ENCODE measurements at places on chromosomes 6 and 20. TPM values are rescaled to one million over a fixed set of nuclear protein-coding genes. Genes with fewer than 3 reads are reported as not detected.
A peak's percentile ranks its signal among the peaks of the same experiment; 100 is the strongest.

Gene GSTA3
- not detected for total RNA-seq

Gene GCNT2
- 3.1 TPM for total RNA-seq

Gene NKX2-4
- not detected for total RNA-seq

Gene ZBTB12
- total RNA-seq, result 1.1 TPM

Gene CTAGE9
- total RNA-seq, result not detected

Gene KCNK15
- total RNA-seq, result not detected

Gene NCOA7
- 49.9 TPM for total RNA-seq

Gene MDC1
- total RNA-seq, result 49.7 TPM

Gene RUNX2
- total RNA-seq, result 43.4 TPM

Gene FUCA2
- total RNA-seq, result 22.1 TPM

Gene ECT2L
- not detected for total RNA-seq

Gene TFAP2A
- not detected for total RNA-seq

- H3K4me3 ChIP-seq, result no peak overlapping the region
- no peak overlapping the region for H3K27ac ChIP-seq
- H3K27me3 ChIP-seq, result no peaks in the 10 kb centered on the region
- DNase-seq, result no peak
- H3K4me1 ChIP-seq, result no peaks in the 10 kb centered on the region
These were observed 37.5 kb downstream of the AIG1 start for GRCh38 chr6:143098054-143098671.

DNA sequence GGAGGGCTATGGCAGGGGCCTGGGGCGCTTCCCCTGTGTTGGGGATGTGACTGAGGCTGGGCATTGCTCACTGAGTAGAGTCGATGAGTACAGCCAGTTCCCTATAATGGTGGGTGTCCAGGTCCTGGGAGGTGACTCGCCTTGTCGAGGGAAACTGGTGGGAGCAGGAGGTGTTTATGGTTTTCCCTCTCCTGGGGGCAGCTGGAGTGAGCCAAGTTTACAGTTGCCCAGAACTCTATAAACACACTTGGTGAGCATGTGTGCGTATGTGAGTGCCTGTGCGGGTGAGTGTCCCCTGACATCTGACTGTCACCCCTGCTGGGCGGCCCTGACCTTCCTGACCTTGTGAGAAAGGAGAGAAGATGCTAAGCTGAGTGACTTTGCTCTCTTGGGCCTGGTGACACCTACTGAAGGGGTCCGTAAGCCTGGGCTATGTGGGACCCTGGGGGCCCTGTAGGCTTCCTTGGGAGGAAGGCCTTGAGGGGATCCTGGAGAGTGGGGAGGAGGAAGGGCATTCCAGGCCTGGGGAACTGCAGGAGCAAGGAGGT, 65.9 kb downstream of the VEGFA start:
- H3K4me1 ChIP-seq, result no peaks in the 10 kb centered on the region
- H3K36me3 ChIP-seq, result no peaks in the 10 kb centered on the region
- peaks cover 1% of the 10 kb centered on the region for H3K27me3 ChIP-seq
- H3K27ac ChIP-seq, result no peak overlapping the region

GRCh38 chr6:93453956-93454355, 34.6 kb upstream of the EPHA7 start:
- no peak overlapping the region for H3K4me3 ChIP-seq
- no peaks in the 10 kb centered on the region for H3K36me3 ChIP-seq
- H3K27me3 ChIP-seq, result no peaks in the 10 kb centered on the region
- no peak overlapping the region for H3K27ac ChIP-seq

DNA sequence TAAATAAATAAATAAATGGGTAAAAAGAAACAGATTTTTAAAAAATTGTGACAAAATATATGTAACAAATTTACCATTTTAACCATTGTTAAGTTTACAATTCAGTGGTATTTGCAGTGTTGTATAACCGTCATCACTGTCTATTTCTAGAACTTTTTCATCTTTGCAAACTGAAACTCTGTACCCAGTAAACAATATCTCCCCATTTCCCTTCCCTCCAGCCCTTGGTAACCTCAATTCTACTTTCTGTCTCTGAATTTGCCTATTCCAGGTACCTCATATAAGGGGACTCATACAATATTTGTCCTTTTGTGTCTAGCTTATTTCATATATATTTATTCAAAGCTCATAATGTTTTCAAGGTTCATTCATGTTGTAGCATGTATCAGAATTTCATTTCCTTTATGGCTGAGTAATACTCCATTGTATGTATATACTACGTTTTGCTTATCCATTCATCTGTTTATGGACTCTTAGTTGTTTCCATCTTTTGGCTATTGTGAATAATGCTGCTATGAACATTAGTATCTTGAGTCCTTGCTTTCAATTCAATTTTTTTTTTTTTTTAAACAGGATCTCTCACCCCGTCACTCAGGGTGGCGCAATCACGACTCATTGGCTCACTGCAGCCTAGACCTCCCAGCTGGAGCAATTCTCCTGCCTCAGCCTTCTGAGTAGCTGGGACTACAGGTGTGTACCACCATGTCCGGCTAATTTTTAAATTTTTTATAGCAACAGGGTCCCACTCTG, 8.9 kb downstream of the MANBAL start:
- H3K4me1 ChIP-seq, result peaks cover 42% of the 10 kb centered on the region
- H3K27ac ChIP-seq, result peak overlapping the region; percentile 16
- H3K4me3 ChIP-seq, result no peak overlapping the region
- DNase-seq, result no peak
- H3K27me3 ChIP-seq, result no peaks in the 10 kb centered on the region
- peaks cover 44% of the 10 kb centered on the region for H3K36me3 ChIP-seq

- H3K27ac ChIP-seq, result peak overlapping the region; percentile 74
- peaks cover 15% of the 10 kb centered on the region for H3K36me3 ChIP-seq
- H3K27me3 ChIP-seq, result no peaks in the 10 kb centered on the region
- peaks cover 49% of the 10 kb centered on the region for H3K4me1 ChIP-seq
- peak; percentile 81 for DNase-seq
These were observed 7.2 kb upstream of the SERPINB1 start for GRCh38 chr6:2848851-2849250.

DNA sequence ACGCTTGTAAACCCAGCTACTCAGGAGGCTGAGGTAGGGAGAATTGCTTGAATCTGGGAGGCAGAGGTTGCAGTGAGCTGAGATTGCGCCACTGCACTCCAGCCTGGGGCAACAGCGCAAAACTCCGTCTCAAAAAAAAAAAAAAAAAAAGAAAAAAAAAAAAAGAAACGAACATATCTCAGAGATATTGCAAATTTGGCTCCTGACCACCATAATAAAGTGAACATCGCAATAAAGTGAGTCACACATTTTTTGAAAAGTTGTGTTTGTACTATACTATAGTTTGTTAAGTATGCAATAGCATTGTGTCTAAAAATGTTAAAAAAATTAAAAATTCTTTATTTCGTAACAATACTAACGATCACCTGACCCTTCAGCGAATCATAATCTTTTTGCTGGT, 13.3 kb downstream of the RSPH9 start:
- no peak overlapping the region for H3K4me3 ChIP-seq
- H3K4me1 ChIP-seq, result peaks cover 13% of the 10 kb centered on the region
- H3K36me3 ChIP-seq, result no peaks in the 10 kb centered on the region
- H3K27me3 ChIP-seq, result peaks cover 9% of the 10 kb centered on the region
- no peak overlapping the region for H3K27ac ChIP-seq

DNA sequence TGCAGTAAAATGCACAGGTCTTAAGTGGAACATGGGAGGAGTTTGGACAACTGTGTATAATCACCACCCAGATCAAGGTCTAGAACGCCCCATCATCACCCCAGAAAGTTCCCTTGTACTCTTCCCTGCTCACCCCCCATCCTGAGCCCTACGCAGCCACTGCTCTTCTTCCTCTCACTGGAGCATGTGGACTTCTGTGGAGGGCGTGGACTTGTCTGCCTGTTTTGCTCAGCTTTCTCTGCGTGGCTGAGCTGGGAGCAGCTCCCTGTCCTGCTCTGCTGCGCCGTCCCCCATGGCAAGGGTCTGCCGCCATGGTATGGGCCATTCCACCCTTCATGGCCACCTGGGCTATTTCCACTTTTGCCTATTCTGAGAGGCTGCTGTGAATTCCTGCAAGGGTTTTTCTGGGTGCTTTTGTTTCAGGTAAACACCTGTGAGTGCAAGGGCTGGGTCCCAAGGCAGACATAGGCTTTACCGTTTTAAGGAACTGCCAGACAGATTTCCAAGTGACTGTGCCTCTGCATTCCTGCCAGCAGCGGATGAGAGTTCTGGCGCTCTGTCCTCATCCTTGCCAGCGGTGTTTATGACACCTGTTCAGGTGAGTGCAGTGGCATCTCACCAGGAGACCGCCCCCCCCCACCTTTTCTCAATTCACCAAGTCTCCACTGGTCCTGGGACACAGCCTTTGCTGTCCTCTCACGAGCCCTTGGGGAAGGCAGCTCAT, 19.7 kb downstream of the PCK1 start:
- peaks cover 43% of the 10 kb centered on the region for H3K27me3 ChIP-seq
- no peak overlapping the region for H3K27ac ChIP-seq
- no peaks in the 10 kb centered on the region for H3K4me1 ChIP-seq
- no peaks in the 10 kb centered on the region for H3K36me3 ChIP-seq

DNA sequence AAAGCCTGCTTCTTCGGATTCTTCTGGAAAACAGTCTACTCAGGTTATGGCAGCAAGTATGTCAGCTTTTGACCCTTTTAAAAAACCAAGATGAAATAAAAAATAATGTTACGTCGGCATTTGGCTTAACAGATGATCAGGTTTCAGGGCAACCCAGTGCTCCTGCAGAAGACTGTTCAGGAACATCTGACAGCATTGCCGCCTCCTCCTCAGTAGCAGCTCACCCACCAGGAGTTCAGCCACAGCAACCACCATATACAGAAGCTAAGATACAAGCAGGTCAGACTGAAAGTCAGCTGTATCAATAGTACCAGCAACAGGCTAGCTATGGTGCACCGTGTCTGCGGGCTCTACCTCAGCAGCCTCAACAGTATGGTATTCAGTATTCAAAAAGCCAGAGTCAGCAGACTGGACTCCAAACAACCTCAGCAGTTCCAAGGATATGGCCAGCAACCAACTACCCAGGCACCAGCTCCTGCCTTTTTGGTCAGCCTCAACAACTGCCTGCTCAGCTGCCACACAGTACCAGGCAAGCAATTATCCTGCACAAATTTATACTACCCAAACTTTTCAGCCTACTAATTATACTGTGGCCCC, 51.9 kb downstream of the BTBD9 start:
- DNase-seq, result no peak
- no peak overlapping the region for H3K4me3 ChIP-seq
- peaks cover 11% of the 10 kb centered on the region for H3K36me3 ChIP-seq
- no peaks in the 10 kb centered on the region for H3K27me3 ChIP-seq

DNA sequence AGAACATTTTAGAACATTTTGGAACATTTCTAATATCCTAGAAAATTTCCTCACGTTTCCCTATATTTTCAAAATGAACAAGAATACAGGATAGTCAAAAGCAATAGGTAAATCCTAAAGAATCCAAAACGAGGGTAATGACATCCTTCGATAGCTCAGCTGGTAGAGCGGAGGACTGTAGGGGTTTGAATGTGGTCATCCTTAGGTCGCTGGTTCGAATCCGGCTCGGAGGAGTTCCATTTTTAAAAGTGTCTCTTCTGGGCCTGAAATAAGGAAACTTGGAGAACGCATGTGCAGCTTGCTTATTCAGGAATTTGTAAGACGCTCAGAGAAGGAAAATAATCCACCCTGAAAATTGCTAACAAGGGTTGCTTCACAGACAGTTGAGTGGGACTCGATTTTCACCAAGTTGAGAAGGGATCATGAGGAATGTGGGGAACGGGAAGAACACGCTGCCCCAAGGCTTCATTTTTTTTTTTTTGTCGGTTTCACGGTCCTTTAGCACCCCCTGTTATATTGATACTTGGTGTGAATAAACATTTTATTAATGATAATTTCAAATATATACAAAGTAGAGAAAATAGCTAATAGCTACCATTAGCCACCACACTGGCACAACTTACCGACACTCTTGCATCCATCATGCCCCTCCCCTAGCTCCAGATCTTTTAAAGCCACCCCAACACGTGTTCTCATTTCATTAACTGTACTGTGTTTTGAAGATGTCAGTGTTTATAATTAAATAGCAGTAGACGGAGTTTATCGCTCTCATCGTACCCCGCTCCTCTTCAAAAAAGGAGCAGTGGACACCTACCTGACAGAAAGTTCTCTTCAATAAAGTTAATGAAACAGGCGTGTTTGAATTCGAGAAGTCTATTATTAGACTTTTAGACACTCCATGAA, 1.8 kb upstream of the ABT1 start:
- H3K27ac ChIP-seq, result no peak overlapping the region
- H3K4me3 ChIP-seq, result no peak overlapping the region
- DNase-seq, result peak; percentile 35
- peaks cover 41% of the 10 kb centered on the region for H3K27me3 ChIP-seq
- H3K36me3 ChIP-seq, result peaks cover 22% of the 10 kb centered on the region

Measured in activated CD4-positive, alpha-beta memory T cell treated with anti-CD3 and anti-CD28 coated beads, Interleukin-2, amount 10 ng/mL, durations not matched to agents 7 days and 5 days (primary cell).